ENCODE measurements at places on chromosomes 3 and 15.

DNA sequence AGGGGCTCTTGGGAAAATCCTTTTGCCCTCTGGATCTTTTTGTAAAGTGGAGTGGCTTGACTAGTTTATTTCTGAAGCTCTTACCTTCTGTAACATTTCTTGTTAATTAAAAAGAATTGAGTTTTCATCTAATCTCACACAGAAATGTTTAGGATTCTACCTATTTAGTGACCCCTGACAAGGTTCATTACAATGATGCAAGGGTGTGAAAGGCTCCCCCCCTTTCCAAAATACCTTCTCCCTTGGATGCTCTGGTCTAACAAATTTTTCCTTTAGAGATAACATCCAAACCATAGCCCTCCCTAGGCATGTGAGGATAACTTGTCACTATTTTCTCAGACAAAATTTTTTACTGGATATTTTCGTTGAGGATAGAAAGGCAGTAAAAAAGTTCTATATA, 223.9 kb downstream of the THRB start:
- DNase-seq = no peak

- DNase-seq = no peak
Measured at GRCh38 chr3:72255791-72256559, 471.0 kb upstream of the PROK2 start.

GRCh38 chr3:185658504-185658912, 72.4 kb downstream of the SENP2 start:
- peak; percentile 4 for DNase-seq

DNA sequence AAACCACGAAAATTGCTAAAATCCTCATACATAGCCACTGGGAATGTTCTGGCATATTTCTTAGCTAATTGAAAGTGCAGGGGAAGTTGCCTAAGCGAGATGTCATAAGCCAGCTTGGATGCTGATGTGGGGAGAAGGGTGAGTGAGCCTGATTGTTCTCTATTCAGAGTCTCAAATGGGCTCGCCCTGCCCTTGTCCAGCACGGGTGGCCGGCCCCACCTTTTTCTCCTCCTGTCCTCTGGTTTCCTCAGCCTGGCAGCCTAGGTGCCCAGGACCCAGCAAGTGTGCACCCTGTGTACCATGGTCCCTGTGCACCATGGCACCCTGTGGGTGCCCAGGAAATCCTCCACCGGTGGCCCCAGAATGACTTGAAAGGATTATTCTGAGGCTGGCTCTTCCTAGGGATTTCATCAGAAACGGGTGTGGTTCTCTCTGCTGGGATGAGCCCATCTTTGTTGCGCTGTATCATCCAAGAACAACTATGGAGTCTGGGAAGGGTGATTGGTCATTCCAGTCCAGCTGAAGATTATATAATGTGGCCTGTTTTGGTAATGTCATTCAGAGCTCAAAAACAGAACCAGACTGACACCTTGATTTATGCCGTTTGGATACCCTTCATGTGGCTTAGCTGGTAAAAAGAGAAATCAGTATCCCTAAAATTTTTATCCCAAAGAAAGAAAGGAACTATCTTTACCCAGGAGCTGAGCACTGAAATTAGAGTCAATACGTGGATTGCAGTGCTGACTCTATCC, 150.8 kb upstream of the BHLHE40 start:
- DNase-seq = peak; percentile 86

DNA sequence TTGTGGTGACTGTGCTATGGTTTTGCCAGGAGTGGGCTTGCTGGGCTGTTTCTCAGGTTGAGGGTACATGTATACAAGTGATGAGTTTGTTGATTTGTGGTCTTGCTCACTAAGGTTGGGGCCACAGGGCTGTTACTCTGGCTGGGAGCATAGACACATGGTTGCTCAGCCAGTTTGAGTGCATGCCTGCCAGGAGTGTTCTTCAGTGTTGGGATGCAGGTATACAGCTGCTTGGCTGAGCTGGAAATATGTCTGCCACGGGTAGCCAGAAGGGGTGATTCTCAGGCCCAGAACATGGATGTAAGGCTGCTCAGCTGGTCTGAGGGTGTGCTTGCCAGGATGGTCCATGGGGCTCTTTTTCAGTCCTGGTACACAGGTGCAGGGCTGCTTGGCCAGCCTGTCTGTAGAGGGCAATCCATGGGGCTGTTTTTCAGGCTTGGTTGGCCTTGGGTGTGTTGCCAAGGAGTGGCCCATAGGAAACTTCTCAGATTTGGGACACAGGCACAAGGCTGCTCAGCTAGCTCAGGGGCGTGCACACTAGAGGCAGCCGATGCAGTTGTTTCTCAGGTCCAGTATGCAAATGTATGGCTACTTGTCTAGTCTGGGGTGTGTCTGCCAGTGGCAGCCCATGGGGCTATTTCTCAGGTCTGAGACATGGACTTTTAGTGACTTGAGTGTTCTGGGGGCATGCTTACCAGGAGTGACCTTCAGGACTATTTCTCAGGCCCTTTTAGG, 5.3 kb upstream of the ARHGAP31 start:
- DNase-seq = no peak

- peak; percentile 95 for DNase-seq
Measured at GRCh38 chr3:187774185-187774789, 29.0 kb upstream of the BCL6 start.

DNA sequence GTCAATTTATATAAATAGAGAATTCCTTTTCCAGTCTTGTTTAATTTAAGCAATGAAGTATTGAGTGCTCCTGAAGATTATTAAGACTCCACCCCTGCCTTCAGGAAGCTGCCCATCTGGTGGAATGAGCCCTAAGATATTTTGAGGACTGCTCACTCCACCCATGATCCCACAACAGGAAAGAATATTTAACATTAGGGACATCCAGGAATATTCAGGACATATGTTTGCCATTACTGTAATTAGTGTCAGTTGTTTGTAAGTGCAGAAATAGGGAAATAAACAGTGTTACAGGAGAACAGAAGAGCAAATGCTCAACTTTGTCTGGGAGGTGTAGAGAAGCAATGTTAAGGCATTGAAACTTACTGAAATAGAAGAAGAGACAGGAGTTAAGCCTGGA, 375.0 kb downstream of the ROBO2 start:
- no peak for DNase-seq

DNA sequence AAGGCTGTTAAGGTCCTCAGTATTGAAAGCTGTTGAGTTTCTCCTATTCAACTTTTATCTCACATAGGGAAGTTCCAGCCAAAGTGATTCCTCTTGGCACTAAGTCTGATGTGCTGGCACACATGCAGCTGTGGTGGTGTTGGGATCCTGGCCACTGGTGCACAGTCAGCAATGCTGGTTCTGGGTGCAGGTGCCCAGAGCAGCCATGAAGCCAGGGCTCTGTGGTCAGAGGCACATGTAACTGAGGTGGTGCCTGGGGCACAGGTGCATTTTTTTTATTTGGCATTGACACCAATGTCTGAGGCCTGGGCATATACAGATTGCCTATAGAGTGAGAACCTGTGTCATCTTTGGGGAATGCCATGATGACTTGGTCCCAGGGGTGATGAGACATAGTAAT, 271.4 kb downstream of the POLQ start:
- no peak for DNase-seq

- peak; percentile 60 for DNase-seq
Measured at GRCh38 chr3:131794766-131795388, 239.9 kb downstream of the CPNE4 start.

DNA sequence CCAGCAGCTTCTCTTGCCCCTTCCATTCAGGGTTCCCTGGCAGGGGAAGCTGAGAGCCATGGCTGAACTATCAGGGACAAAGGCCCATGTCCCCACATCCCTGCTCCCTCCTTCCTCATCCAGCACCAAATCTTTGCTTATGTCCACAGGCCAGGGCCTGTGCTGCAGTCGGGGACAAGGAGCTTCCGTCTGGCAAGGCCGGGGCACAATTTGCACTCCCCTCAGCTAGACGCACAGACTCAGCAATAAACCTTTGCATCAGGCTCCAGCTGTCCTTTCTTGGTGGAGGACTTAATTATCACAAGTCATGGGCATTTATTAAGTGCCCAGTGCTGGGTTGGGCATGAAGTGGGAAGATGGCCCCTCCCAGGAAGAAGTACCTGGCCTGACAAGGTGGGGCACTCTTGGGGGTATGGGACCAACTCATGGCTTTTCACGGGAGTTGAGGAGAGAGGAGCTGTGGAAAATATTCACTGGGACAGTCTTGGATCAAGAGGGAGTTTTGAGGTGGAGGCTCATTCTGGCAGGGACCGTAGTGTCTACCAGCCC, 4.9 kb downstream of the GNAT1 start:
- no peak for DNase-seq

DNA sequence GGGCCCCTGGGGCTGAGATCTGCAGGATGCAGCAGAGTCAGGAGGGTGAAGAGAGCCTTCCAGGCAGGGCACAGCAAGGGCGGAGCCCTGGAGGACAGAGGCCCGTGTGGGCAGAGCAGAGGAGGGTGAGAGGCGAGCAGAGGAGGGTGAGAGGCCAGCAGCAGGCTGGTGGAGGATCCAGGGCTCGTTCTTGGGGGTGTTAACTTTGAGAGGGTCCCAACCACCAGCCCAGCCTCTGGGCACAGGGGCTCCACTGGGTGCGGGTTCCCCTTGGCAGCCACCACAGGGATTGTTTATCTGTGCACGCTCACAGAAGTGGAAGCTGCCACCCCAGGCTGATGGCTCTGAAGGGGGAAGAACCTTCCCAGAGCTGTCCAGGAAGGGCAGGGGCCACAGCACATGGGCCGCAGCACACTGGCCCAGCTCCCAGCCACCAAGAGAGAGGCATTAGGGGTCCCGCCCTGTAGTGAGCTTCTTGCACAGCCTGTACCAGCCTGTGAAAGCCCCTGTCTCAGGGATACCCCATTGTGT, 9.3 kb upstream of the PLXND1 start:
- no peak for DNase-seq

GRCh38 chr3:66625505-66626216, 124.8 kb upstream of the LRIG1 start:
- DNase-seq = no peak

GRCh38 chr3:47628426-47628825, 49.8 kb upstream of the CSPG5 start:
- no peak for DNase-seq

- no peak for DNase-seq
Measured at GRCh38 chr3:183013074-183013473, 32.7 kb upstream of the DCUN1D1 start.

Measured in inflammatory macrophage treated with lipopolysaccharide for 4 hours (primary cell).